Activated T-cell treated with anti-CD3 and anti-CD28 coated beads for 48 hours (primary cell): ENCODE measurements at places on chromosomes 5 and 9.

- DNase-seq: no peak
Measured at GRCh38 chr5:92064993-92065392, 681.9 kb upstream of the ARRDC3 start.

DNA sequence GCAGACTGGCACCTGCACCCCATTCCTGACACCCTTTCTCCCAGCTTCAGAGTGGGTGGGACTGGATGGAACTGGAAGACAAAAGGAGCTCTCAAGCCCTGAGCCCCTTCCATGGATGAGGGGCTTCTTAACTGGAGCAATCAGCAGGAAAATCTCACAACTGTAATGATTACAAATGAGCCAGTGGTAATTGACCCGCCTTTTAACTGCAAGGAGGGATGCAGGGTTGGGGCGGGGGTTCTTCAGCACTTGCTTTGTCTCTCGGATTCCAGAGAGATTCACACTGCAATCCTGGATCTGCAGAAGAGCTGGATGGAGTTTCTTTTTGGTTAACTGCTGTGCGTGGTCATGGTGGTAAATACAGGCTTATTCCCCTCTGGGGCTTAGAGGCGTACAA is 160.1 kb upstream of the SHB start:
- no peak for DNase-seq

GRCh38 chr5:97476852-97477534 is 293.9 kb upstream of the RIOK2 start:
- DNase-seq: no peak

GRCh38 chr5:160211352-160211751 is 18.0 kb upstream of the FABP6 start:
- no peak for DNase-seq

DNA sequence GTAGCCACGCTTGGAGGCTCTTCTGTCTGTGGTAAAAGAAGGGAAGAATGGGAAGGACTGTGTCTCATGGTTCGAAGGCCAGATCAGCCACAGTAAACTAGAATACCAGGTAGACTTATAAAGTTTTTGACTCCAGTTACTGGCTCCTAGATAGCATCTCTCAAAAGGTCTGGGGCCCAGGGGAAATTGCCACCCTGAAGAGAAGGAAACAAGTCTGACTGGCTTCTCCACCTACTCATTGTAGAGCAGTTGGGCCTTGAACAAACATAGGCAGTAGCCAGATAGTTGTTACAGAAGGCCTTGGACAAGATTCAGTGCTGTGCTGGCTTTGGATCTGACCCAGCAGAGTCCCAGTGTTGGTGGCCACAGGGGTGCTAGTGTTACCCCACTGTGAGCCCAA is 890.4 kb downstream of the EFNA5 start:
- no peak for DNase-seq

DNA sequence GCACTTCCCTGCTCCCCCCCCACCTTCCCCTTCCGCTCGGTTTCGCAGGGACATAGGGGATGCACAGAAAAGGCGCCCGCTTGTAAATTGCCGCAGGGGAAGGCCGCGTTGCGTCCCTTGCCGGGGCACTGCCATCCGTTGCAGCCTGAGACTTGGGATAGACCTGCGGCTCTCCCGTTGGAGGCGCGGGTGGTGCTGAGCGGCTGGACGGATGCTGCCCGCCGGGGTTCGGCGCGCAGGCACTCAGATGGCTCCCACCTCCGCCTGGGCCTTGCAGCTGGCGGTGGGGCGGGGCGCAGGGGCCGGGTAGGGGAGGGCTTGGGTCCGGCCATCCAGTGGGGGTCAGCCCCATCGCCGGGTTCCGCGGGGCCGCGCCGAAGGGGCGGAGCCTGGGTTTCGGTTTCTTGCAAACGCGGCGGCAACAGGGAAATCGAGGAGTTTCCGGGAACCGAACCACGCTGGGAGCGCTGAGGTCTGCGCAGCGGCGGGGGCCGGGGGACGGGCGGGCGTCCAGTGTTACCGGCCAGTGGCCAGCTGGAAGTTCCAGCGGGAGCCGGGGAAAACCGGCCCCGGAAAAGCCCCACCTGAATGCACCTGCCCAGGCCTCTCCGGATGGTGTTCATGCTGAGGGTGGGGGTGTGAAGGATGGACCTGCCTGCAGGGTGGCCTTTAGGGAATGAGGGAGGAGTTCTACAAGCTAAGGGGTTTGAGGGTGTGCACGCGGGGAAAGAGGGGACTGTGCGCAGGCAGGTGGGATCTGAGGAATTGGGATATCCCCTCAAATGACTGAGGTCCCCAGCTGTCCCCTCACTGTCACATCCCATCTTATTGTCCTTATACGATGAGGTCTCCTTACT is 6.3 kb upstream of the IRF1 start:
- DNase-seq: peak; percentile 58

- DNase-seq: no peak
Measured at GRCh38 chr5:149677731-149678130, 52.4 kb upstream of the PPARGC1B start.

GRCh38 chr5:15715967-15716366 is 216.0 kb downstream of the FBXL7 start:
- DNase-seq: no peak

DNA sequence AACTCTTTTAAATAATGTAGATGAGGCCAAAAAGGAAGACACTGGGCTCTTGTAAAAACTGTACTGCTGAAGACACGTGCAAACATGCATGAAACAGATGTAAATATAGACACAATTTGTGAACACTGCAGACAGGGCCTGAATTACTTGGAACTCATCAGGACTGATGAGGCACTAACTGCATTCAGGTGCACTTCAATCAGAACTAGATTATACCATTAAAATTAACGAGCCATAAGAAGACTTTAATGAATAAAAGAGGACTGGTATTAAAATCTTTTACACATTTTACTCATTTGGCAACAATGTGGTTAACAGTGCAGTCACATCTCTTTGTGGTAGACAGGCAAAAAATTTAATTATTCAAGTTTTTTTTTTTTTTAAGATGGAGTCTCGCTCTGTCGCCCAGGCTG is 13.4 kb upstream of the ZCCHC9 start:
- DNase-seq: no peak

- no peak for DNase-seq
Measured at GRCh38 chr5:35898952-35899660, 39.3 kb downstream of the CAPSL start.

- no peak for DNase-seq
Measured at GRCh38 chr9:115596021-115596745, 478.2 kb upstream of the TNC start.

DNA sequence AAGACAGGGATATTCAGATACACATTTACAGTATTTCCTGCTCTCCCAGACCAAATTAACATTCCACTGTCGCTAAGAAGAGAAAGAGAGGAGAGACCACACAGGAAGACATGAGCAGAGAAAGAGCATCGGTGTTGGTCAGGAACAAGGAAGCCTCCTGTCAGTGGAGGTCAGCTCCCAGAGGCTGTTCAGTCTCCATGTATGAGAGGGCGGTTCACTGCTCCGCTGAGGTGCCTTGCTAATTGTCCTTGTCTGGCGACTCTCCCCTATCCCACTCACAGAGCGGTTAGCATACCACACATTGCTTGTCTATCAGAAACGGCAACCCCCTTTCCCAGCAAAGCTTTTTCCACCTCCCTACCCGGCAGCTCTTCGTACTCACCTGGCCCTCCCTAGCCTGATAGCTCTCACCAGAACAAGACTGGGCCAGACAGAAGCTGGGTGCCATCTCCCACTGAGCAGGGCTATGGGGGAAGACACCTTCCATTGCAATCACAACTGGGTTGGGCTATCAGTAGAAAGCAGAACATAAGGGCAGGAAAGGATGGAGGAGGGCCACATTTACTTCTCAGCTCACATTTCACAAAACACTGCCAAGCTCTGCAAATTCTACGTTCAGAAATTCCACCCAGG is 58.6 kb upstream of the LMNB1 start:
- DNase-seq: no peak

DNA sequence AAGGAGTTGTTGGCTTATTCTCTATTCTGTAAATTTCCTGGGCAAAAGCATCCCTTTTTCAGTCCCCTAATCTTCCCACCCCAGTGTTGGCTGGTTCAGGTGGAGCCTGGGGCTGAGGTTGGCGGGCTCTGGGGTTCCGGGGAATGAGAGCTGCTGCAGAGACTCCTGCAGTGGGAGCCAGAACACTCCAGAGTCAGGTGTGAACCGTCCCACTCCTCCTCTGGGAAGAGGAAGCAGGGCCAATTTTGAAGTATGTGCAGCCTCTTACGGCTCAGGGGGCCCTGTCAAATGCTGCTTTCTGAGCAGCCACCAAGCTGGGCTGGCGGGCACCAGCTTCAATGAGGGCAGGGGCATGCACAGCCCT is 42.8 kb downstream of the JADE2 start:
- no peak for DNase-seq

GRCh38 chr9:133004999-133005760 is 25.6 kb upstream of the GTF3C5 start:
- no peak for DNase-seq

DNA sequence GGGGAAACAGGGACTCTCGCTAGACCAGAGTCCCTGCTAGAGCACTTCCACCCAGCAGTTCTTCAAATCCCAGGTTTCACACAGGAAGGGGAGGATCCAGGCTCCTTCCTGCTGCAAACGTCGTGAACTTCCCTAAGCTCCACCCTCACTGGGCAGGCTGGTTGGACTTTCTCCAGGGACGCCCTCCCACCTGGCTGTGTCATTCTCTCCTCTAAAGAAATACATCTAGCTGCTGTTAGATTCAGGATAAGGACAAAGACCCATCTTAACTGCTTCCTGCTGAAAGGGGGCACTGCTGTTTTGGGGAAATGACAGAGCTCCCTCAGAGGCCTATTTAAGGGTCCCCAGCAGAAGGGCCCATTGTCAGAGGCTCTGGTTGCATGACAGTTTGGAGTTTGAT is 230.7 kb downstream of the SEMA6A start:
- DNase-seq: no peak

DNA sequence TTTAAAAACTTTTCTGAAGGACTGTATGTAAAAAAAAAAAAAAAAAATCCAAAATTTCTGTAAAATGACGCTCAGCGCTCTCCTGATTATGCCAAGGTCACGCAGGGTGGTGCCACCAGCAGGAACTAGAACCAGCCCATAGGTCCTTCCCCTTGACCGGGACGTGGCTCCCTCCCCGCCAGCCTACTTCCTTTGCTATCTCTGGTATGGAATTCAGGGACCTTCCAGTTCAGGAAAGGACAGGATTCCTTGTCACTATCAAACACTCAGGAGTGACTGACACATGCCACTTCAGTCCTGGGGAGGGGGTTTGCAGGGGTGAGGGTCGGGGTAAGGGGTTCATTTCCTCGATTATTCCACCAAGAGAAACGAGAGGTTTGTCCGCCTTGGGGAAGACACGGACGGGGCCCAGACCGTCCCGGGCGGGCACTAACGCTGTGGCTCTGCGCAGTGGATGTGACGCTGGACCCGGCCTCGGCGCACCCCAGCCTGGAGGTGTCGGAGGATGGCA is 18.8 kb downstream of the BTNL9 start:
- no peak for DNase-seq

DNA sequence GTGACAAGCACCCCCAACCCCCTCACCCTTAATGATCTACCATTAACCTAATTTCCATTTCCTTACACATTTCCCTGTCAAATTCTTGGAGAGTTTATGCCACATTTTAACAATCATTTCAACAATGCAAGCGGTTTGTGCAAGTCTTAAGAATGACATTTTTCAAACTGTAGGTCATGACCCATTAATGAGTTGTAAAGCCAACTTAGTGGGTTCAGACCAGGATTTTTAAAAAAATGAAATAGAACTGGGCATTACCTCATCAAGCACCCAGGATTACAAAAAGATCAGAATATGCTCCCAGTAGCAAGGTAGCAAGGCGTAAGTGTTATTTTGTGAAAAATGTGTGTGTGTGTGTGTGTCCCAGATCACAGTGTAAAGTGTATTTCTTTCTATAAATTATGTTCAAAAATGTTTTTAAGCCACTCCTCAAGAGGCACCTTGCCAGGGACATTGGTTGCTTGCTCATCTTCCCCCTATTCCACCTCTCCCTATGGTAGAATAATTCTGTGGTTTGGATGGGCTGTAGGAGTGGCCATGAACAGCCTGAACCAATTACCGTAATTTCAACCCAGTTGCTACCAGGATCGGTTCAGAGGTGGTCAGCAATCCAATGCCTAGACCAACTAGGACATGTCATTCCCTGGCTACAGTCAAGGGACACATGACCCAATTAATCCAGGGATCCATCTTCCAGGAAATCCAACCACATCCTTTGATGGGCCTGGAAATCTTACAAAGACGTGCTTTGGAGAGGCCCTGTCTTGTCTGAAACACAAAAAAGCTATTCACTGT is 14.4 kb upstream of the TGFBR1 start:
- no peak for DNase-seq

DNA sequence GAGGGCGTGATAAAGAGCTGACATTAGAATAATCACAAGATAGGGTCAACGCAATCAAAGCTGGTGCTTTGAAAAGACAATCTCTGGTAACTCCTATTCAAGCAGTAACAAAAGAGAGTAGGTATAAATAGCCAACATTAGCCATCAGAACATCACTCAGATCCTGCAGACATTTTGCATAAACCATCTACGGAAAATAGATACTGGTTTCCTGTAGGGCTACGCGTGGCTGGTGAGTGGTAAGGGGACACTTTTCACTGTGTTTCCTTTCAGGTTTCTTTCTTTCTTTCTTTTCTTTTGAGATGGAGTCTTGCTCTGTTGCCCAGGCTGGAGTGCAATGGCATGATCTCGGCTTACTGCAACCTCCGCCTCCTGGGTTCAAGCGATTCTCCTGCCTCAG is 22.3 kb downstream of the TTF1 start:
- DNase-seq: no peak

DNA sequence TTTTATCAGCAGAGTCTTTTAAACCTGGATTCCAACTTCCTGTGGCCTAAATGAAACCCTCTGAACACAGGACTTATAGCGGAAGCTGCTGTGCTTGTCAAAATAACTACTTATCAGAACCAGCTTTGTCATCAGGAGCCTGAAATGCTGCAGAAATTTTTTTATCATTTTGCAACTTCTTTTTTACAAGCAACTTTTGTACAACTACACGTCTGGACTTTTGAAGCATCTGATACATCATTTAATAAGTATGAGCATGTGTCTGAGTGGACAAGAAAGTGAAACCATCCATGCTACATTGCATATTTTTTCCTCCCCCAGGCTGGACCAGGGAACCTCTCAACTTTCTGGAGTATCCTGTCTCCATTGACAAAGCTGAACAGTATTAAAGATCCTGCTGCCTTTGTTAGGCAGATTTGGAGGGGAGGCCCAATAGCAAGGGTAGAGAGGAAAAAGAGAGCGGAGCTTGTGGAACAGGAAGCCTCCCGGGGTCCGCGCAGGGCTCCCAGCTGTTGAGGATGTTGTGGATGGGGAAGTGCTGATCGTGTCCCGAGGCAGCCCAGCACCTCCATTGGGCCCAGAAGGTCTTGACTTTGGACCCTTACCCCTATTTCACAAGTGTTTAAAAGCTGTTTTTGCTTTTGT is 196.6 kb downstream of the MSX2 start:
- no peak for DNase-seq

GRCh38 chr9:128735373-128735772 is 11.4 kb upstream of the ZDHHC12 start:
- DNase-seq: no peak

GRCh38 chr9:85041466-85042137 is 372.1 kb downstream of the NTRK2 start:
- no peak for DNase-seq

- DNase-seq: no peak
Measured at GRCh38 chr5:178522361-178522760, 67.8 kb downstream of the COL23A1 start.

- no peak for DNase-seq
Measured at GRCh38 chr5:180484813-180485212, 9.4 kb upstream of the CNOT6 start.

GRCh38 chr9:16271967-16272366 is 598.5 kb downstream of the BNC2 start:
- DNase-seq: no peak
